ENCODE measurements at places on chromosomes 11 and 22. TPM values are rescaled to one million over a fixed set of nuclear protein-coding genes. Genes with fewer than 3 reads are reported as not detected.

DNA sequence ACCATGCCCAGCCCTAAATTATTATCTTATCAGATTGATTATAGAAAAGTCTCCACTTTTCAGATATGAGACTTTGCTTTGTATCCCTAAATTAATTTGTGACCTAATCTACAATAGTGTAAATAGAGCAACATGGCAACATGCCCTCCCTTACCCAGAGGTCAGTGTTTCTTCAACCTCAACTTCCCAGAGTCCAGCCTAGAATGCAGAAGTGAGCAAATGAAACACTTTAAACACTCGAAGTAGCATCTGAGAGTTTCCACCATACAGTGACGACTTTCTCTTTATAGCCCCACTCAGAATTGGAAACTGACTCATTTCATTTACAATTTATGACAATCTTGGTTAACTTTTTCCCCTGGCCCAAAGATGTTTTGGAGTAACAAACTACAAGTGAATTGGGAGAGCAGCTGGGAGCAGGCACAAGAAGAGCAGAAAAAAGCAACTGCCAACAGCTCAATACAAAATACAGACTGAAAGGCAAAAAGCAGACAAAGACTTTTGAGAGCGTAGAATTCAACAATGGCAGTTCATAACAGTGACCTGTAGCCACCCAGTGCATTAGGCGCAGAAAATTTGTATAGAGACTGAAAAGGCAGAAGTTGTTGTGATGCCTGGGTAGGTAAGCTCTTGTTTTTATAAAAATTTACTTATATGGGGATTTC is 10.1 kb upstream of the BLID start:
- no peaks in the 10 kb centered on the region for H3K36me3 ChIP-seq
- no peak overlapping the region for H3K4me3 ChIP-seq
- H3K27me3 ChIP-seq: peaks cover 10% of the 10 kb centered on the region
- H3K4me1 ChIP-seq: no peaks in the 10 kb centered on the region
- no peak overlapping the region for H3K27ac ChIP-seq

DNA sequence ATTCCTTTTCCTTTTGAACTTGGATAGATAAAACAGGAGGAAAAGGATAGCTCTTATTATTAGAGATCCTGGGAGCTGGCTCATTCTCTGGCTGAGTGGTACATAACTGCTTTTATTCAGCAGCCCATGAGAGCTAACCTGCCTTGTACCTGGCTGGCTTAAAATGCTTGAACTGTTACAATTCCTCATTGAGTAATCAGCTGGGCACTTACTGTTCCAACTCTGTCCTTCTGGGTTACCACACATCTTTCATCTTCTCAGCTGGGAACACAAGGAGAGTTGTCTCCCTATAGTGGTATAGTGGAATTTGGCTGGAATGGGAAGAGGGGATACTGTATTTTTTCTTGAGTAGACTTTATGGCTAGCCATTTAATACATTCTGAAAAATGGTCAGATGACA is 39.8 kb upstream of the SPTBN2 start:
- peaks cover 5% of the 10 kb centered on the region for H3K4me1 ChIP-seq
- peaks cover 5% of the 10 kb centered on the region for H3K36me3 ChIP-seq
- H3K27ac ChIP-seq: no peak overlapping the region
- H3K4me3 ChIP-seq: no peak overlapping the region

Gene SCN4B
- total RNA-seq: not detected

Gene AGBL2
- 5.8 TPM for total RNA-seq

DNA sequence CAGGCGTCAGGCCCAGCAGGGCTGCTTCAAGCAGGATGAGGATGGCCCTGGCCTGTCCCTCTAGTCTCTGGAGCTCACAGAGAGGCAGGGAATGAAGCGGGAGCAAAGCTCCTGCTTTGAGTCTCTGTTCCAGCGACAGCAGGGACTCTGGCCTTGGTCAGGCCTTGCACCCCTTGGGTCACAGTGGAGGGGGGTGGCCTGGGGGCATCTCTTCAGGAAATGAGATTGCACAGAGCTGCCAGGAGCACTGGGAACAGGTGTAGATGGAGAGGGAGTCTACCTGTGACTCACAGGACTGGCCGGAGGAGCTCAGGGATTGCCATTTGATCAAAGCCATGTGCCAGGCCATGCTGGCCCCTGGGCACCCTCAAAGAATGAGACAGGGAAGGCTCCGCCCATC is 1.6 kb downstream of the ANO1 start:
- no peaks in the 10 kb centered on the region for H3K36me3 ChIP-seq
- no peak for DNase-seq
- H3K27me3 ChIP-seq: peaks cover 57% of the 10 kb centered on the region

- H3K4me1 ChIP-seq: no peaks in the 10 kb centered on the region
- peaks cover 35% of the 10 kb centered on the region for H3K27me3 ChIP-seq
- H3K4me3 ChIP-seq: no peak overlapping the region
- H3K27ac ChIP-seq: no peak overlapping the region
- DNase-seq: no peak
These were observed 68.9 kb upstream of the POU2AF2 start for GRCh38 chr11:111176603-111177002.

- H3K36me3 ChIP-seq: no peaks in the 10 kb centered on the region
- no peak overlapping the region for H3K4me3 ChIP-seq
- no peaks in the 10 kb centered on the region for H3K27me3 ChIP-seq
- H3K27ac ChIP-seq: no peak overlapping the region
These were observed 79.5 kb upstream of the SPON1 start for GRCh38 chr11:13883042-13883441.

GRCh38 chr11:11444804-11445131 is 91.7 kb upstream of the CSNK2A3 start:
- H3K36me3 ChIP-seq: peaks cover 2% of the 10 kb centered on the region
- peak overlapping the region; percentile 27 for H3K27ac ChIP-seq
- H3K27me3 ChIP-seq: peaks cover 33% of the 10 kb centered on the region
- H3K4me1 ChIP-seq: peaks cover 2% of the 10 kb centered on the region
- H3K4me3 ChIP-seq: no peak overlapping the region

- H3K27ac ChIP-seq: peak overlapping the region; percentile 88
- H3K36me3 ChIP-seq: peaks cover 6% of the 10 kb centered on the region
- peaks cover 7% of the 10 kb centered on the region for H3K27me3 ChIP-seq
- no peak for DNase-seq
- H3K4me1 ChIP-seq: peaks cover 39% of the 10 kb centered on the region
- peak overlapping the region; percentile 94 for H3K4me3 ChIP-seq
These were observed 519 bp upstream of the PDE3B start for GRCh38 chr11:14642873-14643696.

Gene BIRC2
- total RNA-seq: 77.9 TPM

GRCh38 chr22:30041881-30042280 is 38.4 kb upstream of the HORMAD2 start:
- no peak for DNase-seq
- H3K27ac ChIP-seq: no peak overlapping the region
- peaks cover 3% of the 10 kb centered on the region for H3K36me3 ChIP-seq
- H3K27me3 ChIP-seq: peaks cover 16% of the 10 kb centered on the region
- peaks cover 8% of the 10 kb centered on the region for H3K4me1 ChIP-seq

- H3K36me3 ChIP-seq: no peaks in the 10 kb centered on the region
- DNase-seq: no peak
- H3K27ac ChIP-seq: no peak overlapping the region
- H3K4me1 ChIP-seq: no peaks in the 10 kb centered on the region
These were observed 132.3 kb upstream of the ZBED5 start for GRCh38 chr11:10990160-10990559.

- H3K36me3 ChIP-seq: peaks cover 5% of the 10 kb centered on the region
- peak overlapping the region; percentile 39 for H3K4me3 ChIP-seq
These were observed 66.9 kb downstream of the NFAM1 start for GRCh38 chr22:42365111-42365865.

Gene RHBDD3
- total RNA-seq: 15.9 TPM

- no peak for DNase-seq
- peak overlapping the region; percentile 14 for H3K27ac ChIP-seq
- no peak overlapping the region for H3K4me3 ChIP-seq
- no peaks in the 10 kb centered on the region for H3K36me3 ChIP-seq
These were observed 8.8 kb downstream of the TCIRG1 start for GRCh38 chr11:68047437-68048290.

GRCh38 chr11:78039919-78040671 is 17.0 kb upstream of the KCTD14 start:
- peaks cover 11% of the 10 kb centered on the region for H3K27me3 ChIP-seq
- H3K4me1 ChIP-seq: peaks cover 13% of the 10 kb centered on the region
- no peak for DNase-seq
- H3K4me3 ChIP-seq: peak overlapping the region; percentile 4
- H3K36me3 ChIP-seq: no peaks in the 10 kb centered on the region

DNA sequence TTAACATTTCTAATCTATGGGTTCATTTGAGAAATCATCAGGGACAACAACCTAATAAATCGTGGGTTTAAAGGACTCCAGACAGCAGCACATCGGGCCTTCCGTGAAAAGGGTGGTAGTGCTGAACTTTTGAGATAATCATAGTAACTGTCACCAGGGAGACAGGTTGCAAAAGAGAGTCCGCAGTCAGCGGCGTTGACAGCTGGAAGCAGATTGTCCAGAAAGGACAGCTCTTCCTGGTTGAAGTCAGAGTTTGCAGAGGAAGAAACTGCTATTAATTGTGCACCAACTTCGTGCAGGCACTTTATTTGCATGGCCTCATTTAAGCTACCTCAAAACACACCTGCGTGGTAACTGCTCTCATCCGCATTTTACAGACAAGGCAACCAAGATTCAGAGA is 20.5 kb upstream of the ISX start:
- DNase-seq: no peak
- H3K4me1 ChIP-seq: no peaks in the 10 kb centered on the region
- no peak overlapping the region for H3K4me3 ChIP-seq
- H3K36me3 ChIP-seq: no peaks in the 10 kb centered on the region

Gene GCAT
- total RNA-seq: 2.6 TPM

- H3K4me1 ChIP-seq: no peaks in the 10 kb centered on the region
- H3K27ac ChIP-seq: no peak overlapping the region
- no peak for DNase-seq
- no peak overlapping the region for H3K4me3 ChIP-seq
These were observed 31.6 kb upstream of the GAL start for GRCh38 chr11:68652683-68653156.

GRCh38 chr11:42996421-42997307 is 315.1 kb upstream of the API5 start:
- H3K27me3 ChIP-seq: no peaks in the 10 kb centered on the region
- DNase-seq: no peak
- H3K27ac ChIP-seq: no peak overlapping the region
- H3K36me3 ChIP-seq: no peaks in the 10 kb centered on the region

DNA sequence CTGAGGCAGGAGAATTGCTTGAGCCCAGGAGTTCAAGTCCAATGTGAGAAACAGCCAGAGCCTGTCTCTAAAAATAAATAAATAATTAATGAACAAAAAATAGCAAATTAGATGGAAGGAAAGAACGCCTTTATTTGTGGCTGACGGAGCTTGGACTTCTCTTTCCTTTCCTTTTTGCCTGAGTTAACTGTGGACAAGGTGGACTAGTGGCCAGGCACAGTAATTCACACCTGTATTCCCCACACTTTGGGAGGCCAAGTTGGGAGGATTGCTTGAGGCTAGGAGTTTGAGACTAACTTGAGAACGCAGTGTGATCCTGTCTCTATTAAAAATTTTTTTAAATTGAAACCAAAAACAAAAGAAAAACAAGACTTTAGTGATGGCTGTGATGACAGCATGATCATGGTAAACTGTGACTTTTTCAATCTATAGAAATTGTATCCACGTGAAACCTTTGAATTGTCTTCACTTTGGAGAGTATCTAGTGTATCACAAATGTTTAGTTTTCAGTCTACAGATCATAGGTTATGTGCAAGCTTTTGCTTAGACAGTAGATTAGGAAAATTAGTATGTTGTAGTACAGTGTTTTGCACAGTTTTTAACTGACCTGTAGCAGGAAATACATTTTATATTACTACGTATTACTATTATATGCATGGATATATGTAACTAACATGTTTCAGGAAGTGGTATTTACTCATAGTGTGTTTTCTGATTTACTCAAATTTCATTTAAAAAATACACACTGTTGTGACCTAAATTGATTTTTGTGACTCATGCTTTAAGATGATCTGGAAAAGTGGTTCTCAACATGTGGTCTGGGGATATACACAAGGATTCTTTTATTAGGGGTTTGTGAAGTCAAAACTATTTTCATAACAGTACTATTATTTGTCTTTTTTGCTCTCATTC is 42.1 kb downstream of the KDM2A start:
- peaks cover 43% of the 10 kb centered on the region for H3K4me1 ChIP-seq
- H3K27ac ChIP-seq: peak overlapping the region; percentile 75
- no peaks in the 10 kb centered on the region for H3K36me3 ChIP-seq
- no peak overlapping the region for H3K4me3 ChIP-seq
- no peaks in the 10 kb centered on the region for H3K27me3 ChIP-seq

Gene EMSY
- 34.6 TPM for total RNA-seq

GRCh38 chr22:35887296-35887875 is 141.2 kb downstream of the RBFOX2 start:
- no peaks in the 10 kb centered on the region for H3K36me3 ChIP-seq
- H3K4me1 ChIP-seq: peaks cover 14% of the 10 kb centered on the region
- no peak for DNase-seq
- no peak overlapping the region for H3K4me3 ChIP-seq

GRCh38 chr11:95659088-95659487 is 130.5 kb downstream of the FAM76B start:
- H3K4me3 ChIP-seq: no peak overlapping the region
- no peaks in the 10 kb centered on the region for H3K36me3 ChIP-seq
- peaks cover 4% of the 10 kb centered on the region for H3K4me1 ChIP-seq
- no peaks in the 10 kb centered on the region for H3K27me3 ChIP-seq
- H3K27ac ChIP-seq: peak overlapping the region; percentile 32

DNA sequence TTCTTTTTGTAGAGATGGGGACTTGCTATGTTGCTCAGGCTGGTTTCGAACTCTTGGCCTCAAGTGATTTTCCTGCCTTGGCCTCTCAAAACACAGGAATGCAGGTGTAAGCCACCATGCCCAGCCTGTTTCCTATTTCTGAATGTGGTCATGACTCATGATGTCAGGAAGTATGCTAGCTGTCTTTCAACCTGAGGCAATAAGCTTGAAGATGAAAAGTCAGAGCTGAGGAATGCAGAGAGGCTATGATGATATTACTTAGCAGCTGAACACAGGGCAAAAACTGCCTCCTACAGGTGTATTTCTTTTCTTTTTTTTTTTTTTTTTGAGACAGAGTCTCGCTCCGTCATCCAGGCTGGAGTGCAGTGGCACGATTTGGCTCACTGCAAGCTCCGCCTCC is 9.0 kb upstream of the NUCB2 start:
- no peak for DNase-seq
- no peak overlapping the region for H3K27ac ChIP-seq
- H3K4me1 ChIP-seq: peaks cover 8% of the 10 kb centered on the region
- H3K4me3 ChIP-seq: no peak overlapping the region
- peaks cover 3% of the 10 kb centered on the region for H3K36me3 ChIP-seq
- peaks cover 6% of the 10 kb centered on the region for H3K27me3 ChIP-seq

Gene POTEH
- not detected for total RNA-seq

Gene MMP8
- total RNA-seq: not detected

GRCh38 chr11:17159441-17159840 is 48.3 kb downstream of the PIK3C2A start:
- H3K27ac ChIP-seq: no peak overlapping the region
- H3K4me1 ChIP-seq: peaks cover 28% of the 10 kb centered on the region
- H3K36me3 ChIP-seq: peaks cover 8% of the 10 kb centered on the region
- no peak for DNase-seq
- no peak overlapping the region for H3K4me3 ChIP-seq
- H3K27me3 ChIP-seq: no peaks in the 10 kb centered on the region

- peaks cover 4% of the 10 kb centered on the region for H3K27me3 ChIP-seq
- H3K36me3 ChIP-seq: peaks cover 2% of the 10 kb centered on the region
- no peak overlapping the region for H3K4me3 ChIP-seq
- DNase-seq: no peak
- H3K27ac ChIP-seq: no peak overlapping the region
- H3K4me1 ChIP-seq: peaks cover 28% of the 10 kb centered on the region
These were observed 65.6 kb upstream of the SESN3 start for GRCh38 chr11:95296621-95297025.

Gene ARHGAP8
- 7.1 TPM for total RNA-seq

Gene FAM111B
- total RNA-seq: 1.4 TPM

- H3K27ac ChIP-seq: no peak overlapping the region
- H3K27me3 ChIP-seq: no peaks in the 10 kb centered on the region
- no peak for DNase-seq
These were observed 5.8 kb downstream of the TP53I11 start for GRCh38 chr11:44944853-44945235.

All from T-helper 17 cell (primary cell).